ENCODE measurements at places on chromosomes 7 and 10.

- DNase-seq: no peak
Observed at GRCh38 chr7:132764762-132765161, 188.5 kb upstream of the PLXNA4 start.

GRCh38 chr7:111025006-111025405, 65.9 kb upstream of the LRRN3 start:
- no peak for DNase-seq

- DNase-seq: no peak
Observed at GRCh38 chr7:517774-518629, 1.6 kb downstream of the PDGFA start.

DNA sequence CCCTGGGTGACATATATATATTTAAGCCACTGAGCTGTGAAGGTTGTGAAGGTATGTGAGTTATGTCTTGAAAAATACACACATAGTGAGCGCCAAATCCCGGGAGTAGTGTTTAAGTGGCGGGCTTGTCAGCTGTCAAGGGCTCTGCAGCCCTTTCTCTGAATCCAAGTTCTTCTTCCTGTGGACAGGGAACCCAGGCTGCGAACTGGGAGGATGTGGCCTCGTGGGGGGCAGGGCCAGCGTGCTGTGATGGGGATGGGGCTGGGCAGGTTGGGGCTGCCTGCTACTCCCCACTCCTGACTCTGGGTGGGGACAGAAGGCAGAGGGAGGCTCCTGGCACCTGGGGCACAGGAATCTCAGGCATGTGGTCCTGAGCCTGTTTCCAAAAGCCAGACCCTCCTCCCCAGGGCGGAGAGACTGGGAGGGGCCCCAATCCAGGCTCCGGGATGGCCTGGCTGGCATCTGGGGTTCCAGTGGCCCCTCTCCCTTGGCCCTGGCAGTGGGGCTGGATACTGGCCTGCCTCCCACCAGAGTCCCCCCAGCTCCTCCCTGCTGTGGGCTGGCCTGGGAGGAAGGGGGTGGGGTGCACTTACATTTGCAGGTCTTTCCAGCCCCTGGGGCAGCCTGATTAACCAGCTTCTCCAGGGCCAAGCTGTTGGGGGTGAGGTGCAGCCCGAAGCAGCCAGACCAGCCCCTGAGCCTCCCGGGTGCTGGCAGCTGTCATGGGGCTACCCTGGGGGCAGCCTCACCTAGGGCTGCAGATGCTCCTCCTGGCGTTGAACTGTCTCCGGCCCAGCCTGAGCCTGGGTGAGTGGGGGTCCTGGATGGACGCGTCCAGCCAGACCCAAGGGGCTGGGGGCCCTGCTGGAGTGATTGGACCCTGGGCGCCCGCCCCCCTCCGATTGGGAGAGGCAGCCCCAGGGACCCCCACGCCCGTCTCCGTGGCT, at the start of gene UPK3B:
Gene UPK3B, plus strand, starts transcription at position 622 of the 947 bp plus-strand sequence. Its CDS starts 101 bp downstream, at position 723.
- no peak for DNase-seq

GRCh38 chr10:8981277-8981676, 926.8 kb downstream of the GATA3 start:
- no peak for DNase-seq

DNA sequence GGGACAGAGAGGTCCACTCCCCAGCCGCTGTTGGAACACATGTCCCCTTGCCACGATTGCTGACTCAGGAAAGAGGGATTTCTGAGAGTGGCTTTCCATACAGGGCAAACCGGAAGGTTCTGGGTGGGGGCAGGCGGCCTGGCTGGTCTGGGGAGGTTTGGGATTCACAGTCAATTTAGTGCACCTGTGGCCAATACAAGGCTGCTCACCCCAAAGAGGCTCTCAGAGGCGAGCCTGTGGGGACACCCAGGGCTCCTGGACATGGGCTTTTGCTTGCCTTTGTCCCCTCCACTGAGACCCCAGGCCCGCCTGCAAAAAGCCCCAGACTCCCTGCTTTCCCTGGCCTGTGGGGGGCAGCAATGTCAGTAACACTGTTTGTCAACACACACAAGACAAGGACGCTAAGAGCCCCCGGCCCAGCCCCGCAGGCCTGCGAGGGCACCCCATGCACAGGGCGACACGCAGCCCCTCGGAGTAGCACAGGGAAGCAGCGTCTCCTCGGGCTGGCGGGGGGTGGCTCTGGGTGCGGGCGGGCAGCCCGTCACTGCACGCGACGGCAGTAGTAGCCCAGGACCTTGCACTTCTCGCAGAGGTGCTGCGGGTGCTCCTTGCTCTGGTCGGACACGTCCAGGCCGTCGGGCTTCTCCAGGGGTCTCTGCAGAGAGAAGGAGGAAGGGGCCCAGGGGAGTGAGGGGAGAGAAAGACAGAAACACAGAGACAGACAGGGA, 38.7 kb downstream of the PPIF start:
- DNase-seq: no peak

- no peak for DNase-seq
Observed at GRCh38 chr7:36658335-36659171, 65.7 kb downstream of the AOAH start.

DNA sequence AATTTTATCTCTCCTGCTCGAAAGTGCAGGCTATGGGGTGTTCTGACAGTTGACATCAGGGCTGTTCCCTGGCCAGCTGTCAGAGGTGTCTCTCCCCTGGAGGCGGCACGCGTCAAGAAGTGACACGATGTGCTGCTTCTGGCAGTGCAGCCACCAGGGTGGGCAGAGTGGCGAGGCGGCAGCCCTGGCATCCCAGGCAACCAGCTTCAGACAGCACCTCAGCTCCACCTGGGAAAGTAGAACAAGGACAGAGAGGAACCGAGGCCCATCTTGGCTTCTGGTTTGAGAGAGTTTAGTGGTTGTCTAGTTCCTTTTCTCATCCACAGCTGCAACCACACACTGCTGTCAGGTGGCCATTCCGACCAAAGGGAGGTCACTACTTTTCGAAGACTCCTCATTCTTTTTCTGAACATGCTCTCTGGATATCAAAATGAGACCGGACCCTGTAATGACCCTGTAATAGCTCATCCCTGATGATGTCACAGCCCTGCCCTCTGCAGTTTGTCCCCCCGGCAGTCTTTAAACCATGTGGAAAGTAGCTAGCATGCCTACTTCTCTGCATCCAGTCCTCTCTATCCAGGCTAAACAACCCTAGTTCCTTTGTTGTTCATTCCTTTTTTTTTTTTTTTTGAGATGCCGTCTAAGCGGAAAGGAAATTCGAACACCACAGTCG, 381.0 kb upstream of the NRP1 start:
- no peak for DNase-seq

DNA sequence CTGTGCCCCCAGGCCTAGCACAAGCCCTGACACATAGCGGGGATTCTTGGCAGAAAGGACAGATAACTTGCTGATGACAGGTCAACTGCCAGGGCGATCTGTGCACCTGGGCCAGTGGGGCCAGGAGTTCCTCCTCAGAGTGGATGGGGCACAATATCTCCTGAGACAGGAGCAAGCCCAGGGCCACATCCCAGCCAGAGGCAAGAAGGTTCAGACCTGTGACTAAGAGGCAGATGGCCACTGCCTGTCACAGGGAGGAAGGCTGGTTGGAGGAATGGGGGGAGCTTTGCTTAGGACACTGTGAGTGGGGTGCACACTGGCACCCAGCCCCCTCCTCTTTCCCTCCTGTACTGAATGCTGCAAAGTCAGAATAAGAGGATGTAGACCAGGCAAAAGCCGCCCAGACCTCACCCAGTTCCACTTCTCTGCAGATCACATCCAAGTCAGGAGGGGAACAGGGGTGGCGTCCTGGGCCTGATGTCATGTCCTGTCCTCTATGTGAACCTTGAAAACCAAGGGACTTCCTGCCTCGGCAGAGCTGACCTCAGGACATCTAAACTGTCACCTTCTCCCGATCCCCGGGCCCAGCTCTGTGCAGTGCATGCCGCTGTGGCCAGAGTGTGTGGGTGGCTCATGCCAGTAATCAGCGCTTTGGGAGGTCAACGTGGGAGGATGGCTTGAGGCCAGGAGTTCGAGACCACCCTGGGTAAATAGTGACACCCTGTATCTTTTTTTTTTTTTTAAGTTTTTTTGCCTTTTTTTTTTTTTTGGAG, 1.3 kb downstream of the GUSB start:
- DNase-seq: no peak

DNA sequence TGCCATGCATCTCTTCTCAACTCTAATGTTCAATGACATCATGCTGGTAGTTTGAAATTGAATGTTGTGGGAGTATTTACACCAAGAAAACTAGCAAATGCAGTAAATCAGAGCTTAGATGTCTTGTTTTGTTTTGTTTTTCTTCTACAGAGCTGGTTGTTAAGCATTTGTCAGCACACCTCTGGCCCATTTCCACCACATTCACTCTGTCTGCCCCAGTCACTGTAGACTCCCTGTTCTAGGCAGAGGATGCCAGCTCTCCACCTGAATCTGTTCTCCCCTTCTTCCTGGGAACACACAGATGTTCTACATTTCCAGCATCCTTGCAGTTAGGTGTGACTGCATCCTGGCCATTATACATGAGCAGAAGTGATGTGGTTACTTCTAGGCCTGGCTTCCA, 4.1 kb upstream of the ARHGAP22 start:
- DNase-seq: no peak

DNA sequence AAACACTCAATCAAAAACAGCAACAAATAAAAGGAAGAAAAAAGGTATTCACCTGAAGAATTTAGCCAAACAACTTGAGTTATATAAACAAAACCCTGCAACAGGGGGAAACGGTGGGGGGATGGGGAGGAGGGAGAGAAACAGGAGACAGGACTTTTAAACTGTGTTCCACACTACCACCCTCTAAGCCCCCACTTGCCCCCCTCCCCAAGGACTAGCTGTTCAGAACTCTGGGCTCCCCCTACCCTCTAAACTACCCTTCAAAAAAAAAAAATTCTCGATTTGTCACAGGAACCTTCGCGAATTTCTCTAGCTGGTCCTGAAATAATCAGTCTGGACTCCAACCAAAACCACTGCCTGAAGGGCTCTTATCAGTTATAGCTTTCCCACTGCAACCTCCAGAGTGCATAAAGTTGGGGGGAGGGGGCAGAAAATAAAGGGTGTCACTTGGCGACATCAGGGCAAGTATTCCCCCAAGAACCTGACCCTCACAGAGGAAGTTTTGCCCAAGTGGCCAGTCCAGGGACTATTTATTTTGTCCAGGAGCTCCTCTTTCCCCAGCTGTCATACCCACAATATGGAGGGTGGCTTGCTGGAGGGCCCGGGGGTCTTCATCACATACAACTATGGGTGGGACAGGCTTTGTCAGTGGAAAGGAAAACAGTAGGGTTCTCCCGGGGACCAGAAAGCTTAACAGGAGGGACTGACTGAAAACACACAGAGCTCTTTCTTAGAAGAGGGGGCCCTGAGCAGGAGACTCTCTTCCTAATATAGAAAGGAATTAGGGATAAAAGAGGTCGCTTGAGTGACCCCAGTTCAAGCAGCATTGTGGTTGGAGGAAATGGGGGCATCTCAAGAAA, 1.3 kb downstream of the UBE2H start:
- no peak for DNase-seq

DNA sequence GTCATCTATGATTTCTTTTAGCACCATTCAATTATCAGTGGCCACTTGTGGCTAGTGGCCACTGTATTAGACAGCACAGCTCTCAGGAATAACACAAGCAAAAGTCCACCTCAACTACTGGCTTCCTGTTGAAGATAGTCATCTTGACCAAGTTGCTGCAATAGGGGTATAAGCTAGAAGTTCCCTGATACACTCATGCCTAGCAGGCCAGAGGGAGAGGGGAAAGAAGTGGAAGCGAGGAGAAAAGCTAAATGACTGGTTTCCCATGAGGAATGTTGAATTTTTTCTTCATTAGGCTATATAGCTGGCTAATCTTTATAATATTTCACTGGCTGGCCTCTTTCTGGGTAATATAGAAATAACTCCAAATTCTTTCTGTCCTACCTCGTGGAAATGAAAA, 327.5 kb upstream of the MEOX2 start:
- no peak for DNase-seq

- DNase-seq: no peak
Observed at GRCh38 chr7:46841248-46841647, 740.7 kb downstream of the TNS3 start.

- no peak for DNase-seq
Observed at GRCh38 chr7:41629711-41630111, 73.2 kb downstream of the INHBA start.

DNA sequence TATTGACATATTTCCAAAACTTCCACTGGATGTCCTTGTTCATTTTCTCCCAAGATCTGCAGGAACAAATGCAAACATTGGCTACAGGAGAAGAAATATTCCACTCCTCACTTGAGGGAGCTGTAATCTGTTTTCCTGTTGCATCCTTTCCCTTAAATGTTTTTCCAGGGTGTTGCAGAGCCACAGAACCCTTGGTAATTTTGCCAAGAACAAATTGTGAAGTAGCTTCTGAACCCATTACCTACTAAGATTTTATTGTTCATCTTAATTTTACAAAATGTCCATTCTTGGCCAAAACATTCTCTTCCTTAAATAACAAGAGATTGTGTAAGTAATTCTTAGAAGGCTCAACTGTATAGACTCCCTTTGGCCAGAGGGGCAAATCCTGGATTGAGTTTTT, 177.0 kb downstream of the GNAT3 start:
- no peak for DNase-seq

DNA sequence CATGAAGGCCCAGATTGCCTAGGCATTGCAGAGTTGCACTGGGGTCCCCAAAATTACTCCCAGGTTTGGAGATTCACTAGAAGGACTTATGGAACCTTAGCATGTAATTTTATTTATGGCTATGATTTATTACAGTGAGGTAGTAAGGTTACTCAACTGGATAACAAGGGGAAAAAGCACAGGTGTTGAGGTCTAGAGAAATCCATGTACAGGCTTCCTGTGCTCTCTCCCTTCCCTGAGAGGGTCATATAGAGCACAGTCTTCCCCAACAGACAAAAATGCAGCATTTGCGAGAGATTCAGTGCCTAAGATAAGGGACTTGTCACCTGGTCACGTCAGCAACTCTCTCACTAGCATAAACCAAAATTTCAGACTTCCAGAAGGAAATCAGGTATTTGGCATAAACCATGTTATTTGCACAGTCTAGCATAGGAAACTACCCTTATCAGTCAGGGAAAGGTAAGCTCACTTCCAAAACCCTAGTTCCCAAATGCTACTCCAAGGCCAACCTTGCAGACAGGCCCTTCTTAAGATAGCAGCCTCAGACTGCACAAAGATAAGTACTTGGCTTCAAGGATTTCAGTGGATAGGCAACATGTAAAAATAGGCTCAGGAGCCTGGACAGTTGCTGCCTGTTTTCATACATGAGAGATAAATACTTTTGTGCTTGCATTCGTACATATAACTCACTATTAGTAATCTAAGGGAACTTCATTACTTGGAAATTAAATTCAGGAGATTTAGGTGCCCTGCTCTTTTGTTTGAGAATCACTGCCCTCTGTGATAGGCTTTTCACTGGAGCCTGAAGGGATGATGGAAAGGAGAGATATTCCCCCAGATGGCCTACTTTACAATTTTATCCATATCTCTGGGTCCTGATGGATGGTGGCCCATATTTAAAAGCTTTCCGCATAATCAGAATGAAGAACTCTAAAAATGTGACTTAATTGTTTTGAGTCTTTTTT, 378.4 kb upstream of the LRGUK start:
- no peak for DNase-seq
